ENCODE measurements at places on chromosomes 3 and 15.

- no peak for DNase-seq
Observed at GRCh38 chr3:33331414-33331813, 54.2 kb downstream of the FBXL2 start.

DNA sequence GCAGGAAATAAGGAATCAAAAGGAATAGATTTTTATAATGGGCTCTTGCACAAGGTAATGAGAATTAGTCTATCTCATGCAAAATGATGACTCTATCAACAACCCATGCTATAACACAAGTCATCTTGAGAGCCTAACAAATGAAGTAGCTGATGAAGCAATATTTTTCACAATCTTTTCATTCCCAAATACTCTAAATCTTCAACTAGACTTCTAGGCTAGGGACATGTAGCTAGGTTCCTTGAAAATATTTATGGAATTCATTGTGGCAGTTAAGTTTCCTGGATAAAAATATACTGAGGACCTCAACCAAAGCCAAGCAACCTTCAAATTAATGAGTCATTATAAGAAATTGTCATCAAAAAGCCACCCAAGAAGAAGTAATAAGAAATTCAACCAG lies 55.4 kb downstream of the DCBLD2 start:
- DNase-seq = no peak

- peak; percentile 40 for DNase-seq
Observed at GRCh38 chr15:78457101-78457500, 19.1 kb downstream of the IREB2 start.

DNA sequence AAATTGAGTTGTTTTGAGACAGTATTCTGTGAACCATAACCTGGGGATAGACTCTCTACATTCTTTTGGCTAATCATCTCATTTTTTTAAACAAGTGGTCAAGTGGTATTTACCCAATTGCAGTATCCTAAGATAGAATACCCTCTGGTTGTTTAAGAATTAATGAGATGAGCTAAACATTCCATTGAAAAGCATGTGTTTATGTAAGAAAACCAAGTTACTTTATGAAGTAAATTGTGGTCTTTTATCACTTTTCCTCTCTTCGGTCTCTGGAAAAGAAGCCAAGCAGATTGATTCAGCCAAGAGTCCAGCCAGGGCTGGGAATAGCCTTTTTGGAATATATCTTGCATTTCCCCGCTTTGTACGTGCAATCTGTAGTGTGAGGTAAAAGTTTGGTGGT lies 185.7 kb upstream of the TOPAZ1 start:
- DNase-seq = no peak

GRCh38 chr3:47586746-47587145 lies 8.1 kb upstream of the CSPG5 start:
- no peak for DNase-seq

DNA sequence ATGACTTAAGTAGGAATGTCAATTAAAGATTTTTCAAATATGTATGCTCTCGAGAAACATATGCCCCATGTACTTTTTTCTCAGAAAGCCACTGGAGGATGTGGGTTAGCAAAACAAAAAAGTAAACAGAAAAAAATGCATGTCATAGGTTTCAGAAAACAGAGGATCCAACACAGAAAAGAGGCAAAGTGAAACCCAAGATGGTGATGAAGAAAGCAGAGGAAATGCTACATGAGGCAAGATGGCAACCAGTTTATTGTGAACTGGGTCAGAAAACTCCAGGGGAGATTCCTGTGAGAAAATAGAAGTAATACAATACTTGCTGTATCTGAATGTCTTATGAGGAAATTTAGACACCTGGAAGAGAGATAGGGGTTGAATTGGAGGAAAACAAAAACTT lies 30.8 kb upstream of the EOMES start:
- DNase-seq = no peak

DNA sequence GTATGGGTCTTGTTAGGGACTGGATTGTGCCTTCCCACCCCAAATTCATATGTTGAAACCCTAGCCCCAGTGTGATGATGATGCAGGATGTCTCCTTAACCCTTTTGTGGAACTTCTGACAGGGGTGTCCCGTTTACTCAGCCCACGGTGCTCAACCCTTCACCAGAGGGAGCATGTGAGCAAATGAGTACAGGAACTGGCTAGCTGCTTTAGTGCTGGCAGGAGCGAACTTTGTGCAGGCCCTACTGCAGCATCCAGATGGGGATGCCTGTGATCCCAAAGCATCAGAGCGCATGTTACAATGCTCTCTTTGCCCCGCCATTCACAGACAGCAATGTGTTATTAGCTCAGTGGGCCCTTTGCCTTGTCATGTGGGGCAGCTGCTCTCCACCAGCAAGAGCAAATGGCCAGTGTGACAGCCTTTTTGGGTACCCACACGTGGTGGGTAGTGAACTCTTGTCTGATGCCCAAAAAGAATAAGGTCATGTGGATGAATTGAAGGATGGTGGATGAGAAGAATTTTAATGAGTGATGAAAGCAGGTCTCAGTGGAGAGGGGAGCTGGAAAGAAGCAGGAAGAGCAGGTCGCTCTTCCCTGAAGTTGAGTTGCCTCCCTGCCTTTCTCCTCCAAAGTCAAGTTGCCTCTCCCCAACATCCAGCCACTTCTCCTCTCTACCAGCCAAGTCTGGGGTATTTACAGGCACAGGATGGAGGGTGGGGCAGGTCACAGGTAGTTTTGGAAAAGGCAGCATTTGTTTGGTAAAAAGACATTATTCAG lies 63.3 kb upstream of the STRIT1 start:
- DNase-seq = no peak

- DNase-seq = no peak
Observed at GRCh38 chr15:78382114-78382880, 42.1 kb downstream of the CRABP1 start.

GRCh38 chr15:80892414-80892813 lies 97.2 kb downstream of the MESD start:
- DNase-seq = no peak

GRCh38 chr3:187396661-187397060 lies 28.5 kb downstream of the RTP4 start:
- DNase-seq = no peak

- peak; percentile 53 for DNase-seq
Observed at GRCh38 chr3:149657321-149657925, 402 bp downstream of the WWTR1 start.

DNA sequence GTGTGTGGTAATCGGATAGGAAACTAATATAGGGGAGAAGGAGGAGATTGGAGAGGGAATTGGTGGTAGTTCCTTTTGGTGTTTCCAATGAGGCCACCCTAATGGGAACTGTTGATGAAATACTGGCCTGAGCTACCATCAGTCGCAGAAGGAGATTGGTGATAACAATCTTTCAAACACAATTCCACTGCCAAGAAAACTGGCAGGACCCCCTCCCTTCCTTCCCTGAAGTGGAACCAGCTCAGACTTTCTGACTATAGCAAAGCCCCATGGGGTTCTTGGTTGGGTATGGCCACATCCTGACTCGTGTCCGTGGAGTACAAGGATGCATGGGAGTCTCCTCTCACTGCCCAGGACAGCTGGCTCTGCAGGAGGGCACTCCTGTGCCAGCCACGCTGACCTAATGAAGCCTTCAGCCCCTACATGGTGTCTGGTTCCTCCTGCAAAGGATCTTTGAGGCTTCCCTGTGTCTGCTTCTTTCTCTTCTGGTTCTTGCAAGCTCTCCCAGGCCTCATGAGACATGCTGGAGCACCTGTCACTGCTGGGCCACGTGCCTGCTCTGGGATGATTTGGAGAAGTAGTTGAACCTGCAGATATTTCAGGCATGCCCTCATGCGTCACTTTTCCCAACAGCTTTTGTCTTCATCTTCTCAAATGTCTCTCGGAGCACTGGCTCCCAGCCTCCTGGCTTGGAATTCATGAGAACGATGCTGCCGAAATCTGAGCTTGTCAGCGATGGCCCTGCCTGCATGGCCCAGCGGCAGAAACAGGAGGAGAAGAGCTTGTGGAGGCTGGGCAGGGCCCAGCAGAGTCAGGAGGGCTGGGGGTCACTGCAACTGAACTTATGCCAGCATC lies 90.0 kb upstream of the ADPGK start:
- DNase-seq = no peak

DNA sequence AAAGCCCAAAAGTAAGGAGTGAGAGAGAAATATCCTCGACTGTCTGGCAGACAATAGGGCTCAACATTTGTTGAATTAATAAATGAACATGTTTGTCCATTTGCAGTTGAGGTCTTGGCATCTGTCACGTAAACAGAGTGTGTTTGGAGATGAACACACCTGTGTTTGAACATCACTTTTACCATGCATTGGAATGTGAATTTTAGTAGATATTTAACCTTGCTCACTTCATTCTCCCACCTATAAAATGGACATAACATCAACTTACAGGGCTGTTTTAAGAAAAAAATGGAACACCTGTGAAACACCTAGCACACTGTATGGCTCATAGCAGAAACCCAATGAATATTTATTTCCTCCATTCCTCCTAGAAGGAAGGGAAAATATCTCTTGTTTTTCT lies 204.8 kb downstream of the KCNMB2 start:
- DNase-seq = no peak

DNA sequence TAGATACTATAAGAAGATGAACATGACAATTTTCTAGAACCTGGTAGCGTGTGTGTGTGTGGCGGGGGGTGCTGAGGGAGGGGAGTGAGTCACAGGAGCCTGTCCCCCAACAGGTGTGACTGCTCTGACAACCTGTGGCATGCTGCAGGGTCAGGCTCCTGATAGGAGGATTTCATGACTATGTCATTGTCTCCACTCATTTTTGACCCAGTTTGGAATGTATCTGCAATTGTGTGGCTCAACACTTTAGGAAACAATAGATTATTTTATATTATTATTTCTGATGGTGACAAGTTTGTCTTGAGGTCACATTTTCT lies 9.3 kb upstream of the VILL start:
- DNase-seq = no peak

DNA sequence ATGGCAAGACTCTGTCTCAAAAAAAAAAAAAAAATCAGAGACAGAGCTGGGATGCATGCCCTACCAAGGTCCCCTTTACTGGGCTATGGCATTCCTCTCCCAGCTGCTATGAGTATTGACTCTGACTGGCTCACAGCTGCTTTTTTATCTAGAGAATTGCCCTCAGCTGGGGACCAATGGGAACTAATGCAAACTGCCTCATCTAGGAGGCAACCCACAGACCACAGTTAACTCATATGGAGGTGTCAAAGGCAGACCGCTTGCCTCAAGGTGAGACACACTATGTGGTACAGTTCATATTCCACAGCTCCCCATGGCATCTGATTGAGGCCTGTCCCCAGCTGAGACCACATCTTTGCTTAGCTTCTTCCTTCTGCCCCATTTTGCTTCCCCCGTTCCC lies 183.5 kb upstream of the EOMES start:
- no peak for DNase-seq

- DNase-seq = peak; percentile 77
Observed at GRCh38 chr3:158763421-158763820, 31.2 kb upstream of the RARRES1 start.

GRCh38 chr15:45644437-45644836 lies 9.6 kb downstream of the SQOR start:
- DNase-seq = no peak

- DNase-seq = no peak
Observed at GRCh38 chr3:117628823-117629291, 919.3 kb downstream of the TUSC7 start.

DNA sequence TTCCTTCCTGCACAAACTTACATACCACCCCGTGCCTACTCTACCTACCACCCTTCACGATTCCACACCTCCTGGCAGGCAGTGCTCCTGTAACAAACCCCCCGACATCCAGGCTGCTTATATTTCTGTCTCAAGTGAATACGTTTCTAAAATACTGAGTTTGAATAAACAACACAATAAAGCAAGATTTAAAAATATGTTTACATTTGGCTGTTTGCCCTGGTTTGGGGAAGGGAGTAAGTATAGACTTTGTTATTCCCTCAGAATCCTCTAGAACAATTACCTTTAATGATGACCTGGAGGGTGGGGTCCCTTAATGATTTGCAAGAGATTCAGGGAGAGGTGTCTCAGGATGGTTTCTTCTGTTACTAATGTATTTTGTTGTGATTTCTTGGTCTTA lies 402.6 kb upstream of the TBL1XR1 start:
- DNase-seq = no peak

DNA sequence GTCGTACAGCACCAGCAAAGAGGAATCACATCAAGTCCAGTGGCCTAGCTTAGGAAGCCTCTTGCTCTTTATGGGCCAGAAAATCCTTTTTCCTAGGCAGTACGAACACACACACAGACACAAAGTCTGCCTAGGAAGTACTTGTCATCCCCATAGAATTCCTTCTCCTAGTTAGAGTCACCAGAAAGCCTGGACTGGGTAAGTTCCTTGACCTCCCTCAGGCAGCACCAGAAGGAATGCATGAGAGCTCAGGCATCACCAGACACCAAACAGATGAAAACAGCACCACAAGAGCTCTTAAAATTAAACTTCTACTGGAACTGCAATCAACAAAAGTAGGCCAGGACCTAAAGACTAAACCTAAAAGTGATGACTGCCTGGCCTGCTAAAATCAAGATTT lies 192.9 kb upstream of the CCDC54 start:
- no peak for DNase-seq

GRCh38 chr3:170470063-170471016 lies 51.7 kb downstream of the CLDN11 start:
- peak; percentile 21 for DNase-seq

- no peak for DNase-seq
Observed at GRCh38 chr3:11757929-11758328, 88.8 kb downstream of the TAMM41 start.

- DNase-seq = no peak
Observed at GRCh38 chr3:173028351-173028750, 112.7 kb downstream of the SPATA16 start.

- DNase-seq = no peak
Observed at GRCh38 chr3:31926543-31926942, 54.5 kb downstream of the OSBPL10 start.
